NB4 (cell line): ENCODE measurements at places on chromosomes 3 and 15.
A peak's percentile ranks its signal among the peaks of the same experiment; 100 is the strongest.

DNA sequence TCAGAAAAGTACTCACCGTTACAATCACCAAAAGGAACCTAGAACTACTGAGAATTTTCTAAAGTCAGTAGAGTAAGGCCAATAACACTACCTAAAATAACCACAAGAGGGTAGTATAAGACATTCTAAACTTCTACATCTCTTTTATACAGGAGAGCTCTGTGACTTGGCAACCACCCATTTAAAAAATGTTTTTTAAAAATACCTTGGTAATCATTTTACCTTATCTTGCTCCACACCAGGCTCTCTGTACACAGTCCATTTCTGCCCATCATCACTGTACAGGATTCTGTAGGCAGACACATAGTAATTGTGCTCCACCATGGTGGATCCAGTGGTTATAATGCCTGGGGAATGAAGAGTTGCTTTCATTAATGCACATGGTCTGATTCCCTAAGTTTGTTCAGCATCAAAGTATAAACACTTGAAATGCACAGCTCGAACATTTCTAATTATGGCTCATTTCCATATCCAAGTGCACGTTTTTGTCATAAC is 54.5 kb downstream of the ST3GAL6 start:
- peak; percentile 52 for DNase-seq

DNA sequence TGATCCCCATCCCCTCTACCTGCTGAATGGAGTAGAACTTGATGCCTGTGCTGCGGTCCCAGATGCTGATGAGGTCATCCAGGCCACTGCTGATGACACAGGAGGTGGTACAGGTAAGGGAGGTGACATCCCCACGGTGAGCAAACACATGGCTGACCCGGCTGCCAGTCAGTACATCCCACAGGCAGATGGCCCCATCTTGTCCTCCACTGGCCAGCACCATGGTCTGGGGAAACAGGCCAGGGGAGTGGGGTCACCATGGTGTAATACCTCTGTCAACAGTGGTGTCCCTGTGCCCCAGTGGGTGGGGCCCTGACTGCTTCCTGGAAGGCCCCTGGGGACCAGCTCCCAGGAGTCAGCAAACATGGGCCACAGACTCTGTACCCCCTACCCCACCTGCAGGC is 33.3 kb downstream of the PTPN23 start:
- DNase-seq: no peak

GRCh38 chr3:193947596-193947995 is 188.4 kb upstream of the HES1 start:
- no peak for DNase-seq

DNA sequence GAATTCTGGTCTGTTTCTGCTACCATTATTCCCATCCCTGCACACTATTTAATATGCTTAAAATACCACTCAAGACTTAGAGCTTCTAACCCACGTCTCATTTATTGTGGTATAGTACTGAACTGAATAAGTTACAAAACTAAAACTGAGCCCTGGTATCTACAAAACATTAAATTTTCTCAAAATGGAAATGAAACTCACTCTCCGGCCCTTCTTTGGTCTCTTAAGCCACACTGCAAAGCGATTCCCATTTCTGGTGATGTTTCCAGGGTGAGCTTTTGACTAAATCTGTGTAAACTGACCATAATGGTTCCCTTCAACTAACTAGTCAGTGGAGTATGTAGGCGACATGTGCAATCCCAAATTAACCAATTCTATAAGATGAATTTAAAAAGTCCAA is 18.6 kb downstream of the KPNA4 start:
- DNase-seq: no peak
